ENCODE measurements at places on chromosomes 2 and 18. TPM values are rescaled to one million over a fixed set of nuclear protein-coding genes. Genes with fewer than 3 reads are reported as not detected.

The CFAP210 gene
- 0.11 TPM for total RNA-seq

GRCh38 chr18:42756214-42756613, 359.3 kb downstream of the RIT2 start:
- no peak for DNase-seq

DNA sequence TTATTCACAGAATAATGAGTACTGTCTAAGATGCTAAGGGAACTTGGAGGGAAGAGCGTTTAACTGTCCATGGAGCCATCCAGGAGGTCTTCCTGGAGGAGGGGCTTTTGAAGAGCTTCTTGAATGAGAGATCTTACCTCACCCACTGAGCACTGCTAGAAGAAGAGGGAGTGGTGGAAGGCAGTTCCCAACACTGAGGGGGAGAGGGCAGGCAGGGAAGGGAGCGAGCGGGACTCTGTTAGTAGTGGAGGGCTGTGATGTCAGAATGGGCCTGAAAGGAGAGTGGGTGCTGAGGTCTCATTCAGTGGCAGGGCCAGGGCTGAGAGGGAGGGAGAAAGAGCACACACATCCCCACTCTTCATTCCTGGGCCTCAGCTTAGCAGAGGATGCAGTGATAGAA, 65.0 kb downstream of the NCK2 start:
- DNase-seq: no peak

DNA sequence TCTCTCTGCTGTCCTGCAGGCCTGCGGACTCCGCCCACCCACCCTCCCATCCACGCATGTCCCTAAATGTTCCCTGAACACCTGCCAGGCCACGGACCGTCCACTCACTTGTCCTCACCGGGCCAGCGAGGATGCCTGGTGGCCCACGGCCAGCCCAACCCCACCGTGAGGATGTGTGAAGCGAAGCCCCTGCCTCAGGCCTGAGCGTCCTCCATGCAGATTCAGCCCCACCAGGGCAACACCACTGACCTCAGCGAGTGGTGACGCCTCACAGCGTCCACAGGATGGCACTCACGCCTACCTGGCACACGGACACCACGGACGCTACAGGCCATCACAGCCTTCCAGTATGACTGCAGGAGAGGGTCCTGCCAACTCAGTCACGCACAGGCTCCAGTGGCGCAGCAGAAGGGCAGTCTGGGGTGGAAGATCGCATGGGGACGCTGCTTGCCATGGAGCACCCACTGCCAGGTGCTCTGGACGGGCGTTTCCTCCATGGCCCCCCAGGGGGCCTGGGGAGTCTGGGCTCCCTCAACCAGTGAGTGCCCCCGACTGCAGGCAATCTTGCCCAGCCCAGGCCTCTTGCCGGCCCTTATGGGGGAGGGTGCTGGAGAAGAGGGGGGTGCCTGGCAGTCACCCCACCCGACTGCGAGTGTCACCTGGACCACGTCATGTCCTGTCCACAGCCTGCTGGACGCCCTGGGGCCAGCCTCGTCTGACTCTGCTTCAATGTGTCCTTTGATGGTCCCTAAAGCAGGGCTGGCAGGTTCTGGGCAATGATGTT, 25.4 kb downstream of the HDAC4 start:
- no peak for DNase-seq

The CDK5R2 gene
- total RNA-seq: not detected

The LRRTM1 gene
- total RNA-seq: 0.68 TPM

The ST8SIA3 gene
- not detected for total RNA-seq
